Activated naive CD4-positive, alpha-beta T cell treated with anti-CD3 and anti-CD28 coated beads, Interleukin-2, amount 10 ng/mL, durations not matched to agents 5 hours and 36 hours (primary cell): ENCODE measurements at places on chromosomes 1 and 21. TPM values are rescaled to one million over a fixed set of nuclear protein-coding genes. Genes with fewer than 3 reads are reported as not detected.

Gene NBPF26
- 45.4 TPM for total RNA-seq

Gene DSCAM
- not detected for total RNA-seq

Gene OR6P1
- total RNA-seq, result not detected

Gene LMX1A
- not detected for total RNA-seq

Gene TTC34
- total RNA-seq, result 1.9 TPM

Gene FPGT
- total RNA-seq, result 8.4 TPM

Gene FAM78B
- 0.22 TPM for total RNA-seq

Gene KLF17
- total RNA-seq, result not detected

Gene CD1E
- total RNA-seq, result not detected

Gene HUNK
- total RNA-seq, result 0.26 TPM

Gene RHD
- not detected for total RNA-seq
